Cardiac septum (tissue), 1 donor: ENCODE measurements at places on chromosomes 16 and 17. TPM values are rescaled to one million over a fixed set of nuclear protein-coding genes. Genes with fewer than 3 reads are reported as not detected.

Gene RRAD
- 245 TPM for total RNA-seq

Gene ZNF469
- 1.5 TPM for total RNA-seq

Gene ICAM2
- total RNA-seq = 22.0 TPM

Gene CHST5
- 0.11 TPM for total RNA-seq

Gene TSPOAP1
- 10.7 TPM for total RNA-seq

Gene MVP
- 60.2 TPM for total RNA-seq
